Activated T-cell treated with anti-CD3 and anti-CD28 coated beads, Interleukin-2, amount 50 U/mL, for 48 hours (primary cell): ENCODE measurements at places on chromosomes 2 and 18.

DNA sequence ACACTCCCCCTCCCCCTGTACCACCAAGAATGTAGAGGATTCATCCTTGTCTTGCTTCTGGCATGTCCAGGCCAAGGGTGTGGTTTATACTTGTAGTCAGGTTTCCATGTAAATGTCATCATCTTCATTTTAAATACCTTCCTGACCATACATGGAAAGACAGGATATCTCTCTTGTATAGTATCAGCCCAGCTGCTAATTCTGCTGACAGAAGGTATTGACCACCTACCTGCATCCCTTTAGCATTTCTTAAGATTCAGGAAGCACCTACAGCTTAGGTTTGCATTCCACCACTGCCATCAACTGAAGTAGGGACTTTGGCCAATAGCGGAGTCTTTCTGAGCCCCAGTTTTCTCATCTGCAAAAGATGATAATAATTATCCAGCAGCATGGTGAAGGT lies 22.9 kb upstream of the FSHR start:
- no peak for DNase-seq

DNA sequence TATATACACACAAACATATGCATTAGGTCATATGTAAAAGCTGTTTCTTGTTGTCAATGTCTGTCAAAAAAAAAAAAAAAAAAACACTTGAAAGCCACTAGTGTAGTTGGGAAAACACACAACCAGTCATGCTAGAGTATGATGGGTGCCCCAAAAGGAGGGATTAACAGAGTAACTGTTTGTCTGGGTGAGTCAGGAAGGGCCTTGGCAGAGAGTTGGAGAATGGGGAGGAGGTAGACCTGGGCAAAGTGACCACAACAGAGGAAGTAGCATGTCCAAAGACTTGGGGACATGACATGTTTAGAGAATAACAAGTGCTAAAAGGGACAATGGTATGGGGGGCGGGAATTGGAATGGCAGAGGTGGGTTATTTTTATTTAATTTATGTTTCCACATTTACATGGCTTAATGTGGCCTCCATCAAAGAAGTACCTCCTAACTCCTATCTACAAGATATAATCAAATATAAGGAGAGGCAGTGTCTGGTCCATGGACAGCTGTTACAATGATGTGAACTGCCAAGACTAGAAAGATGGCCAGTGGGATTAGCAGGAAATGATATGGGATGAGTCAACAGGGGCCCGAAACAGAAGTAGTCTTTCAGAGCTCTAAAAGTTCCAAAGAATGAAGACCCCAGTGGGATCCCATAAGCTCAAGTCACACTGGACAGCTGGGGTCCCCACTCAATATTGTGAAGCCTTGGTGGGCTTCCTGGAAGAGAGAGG lies 99.9 kb upstream of the ZFP36L2 start:
- DNase-seq, result no peak

DNA sequence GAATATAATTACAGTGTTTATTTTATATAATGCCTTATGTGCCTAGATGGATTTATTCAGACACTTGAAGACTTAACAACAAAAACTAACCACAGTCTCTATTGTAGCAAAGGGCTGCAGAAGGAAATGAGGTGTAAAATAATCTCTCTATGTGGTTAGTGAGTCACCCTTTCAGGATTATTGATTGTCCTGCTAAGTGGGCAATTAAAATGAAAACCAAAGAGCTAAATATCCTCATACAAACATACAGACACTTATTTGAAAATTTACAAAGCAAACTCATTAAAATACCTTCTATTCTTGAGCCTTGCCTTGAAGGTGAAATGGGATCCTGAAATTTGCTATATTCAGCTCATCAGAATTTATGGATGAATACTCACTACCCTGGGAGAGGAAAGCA lies 27.7 kb upstream of the DCC start:
- no peak for DNase-seq

DNA sequence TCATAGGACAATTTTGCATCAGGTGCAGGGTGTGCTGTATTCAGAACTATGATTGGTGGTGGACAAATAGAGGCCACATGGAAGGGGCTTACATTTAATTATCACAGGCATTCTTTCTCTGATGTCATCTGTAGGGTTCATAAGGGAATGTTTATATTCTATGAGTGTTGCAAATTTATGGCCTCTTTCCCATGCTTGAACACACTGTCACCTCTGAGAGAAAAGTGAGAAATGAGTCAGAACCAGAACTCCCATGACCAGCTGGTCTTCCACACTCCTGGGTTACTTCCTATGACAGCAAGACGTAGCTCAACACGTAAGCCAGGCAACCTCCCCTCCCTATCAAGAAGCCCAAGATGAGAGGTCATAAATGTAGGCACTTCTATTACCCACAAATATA lies 310.8 kb downstream of the PIEZO2 start:
- no peak for DNase-seq

DNA sequence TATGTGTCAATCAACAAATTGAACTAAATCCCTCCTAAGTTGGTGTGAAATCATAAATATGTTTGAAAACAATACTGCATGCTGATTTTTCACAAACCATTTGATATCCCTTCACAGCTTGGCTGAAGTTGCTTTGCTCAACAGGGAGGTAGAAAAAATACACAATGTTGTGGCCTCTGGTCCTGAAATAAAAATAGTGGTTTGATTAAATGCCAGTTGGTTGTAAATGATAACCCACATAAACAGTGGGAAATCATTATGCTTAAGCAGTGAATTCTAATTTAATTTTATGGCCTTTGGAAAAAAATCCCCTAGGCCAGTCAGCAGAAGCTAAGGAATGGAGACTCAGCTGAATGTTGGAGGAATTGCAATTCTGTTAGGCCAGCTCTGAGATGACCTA lies 359.4 kb upstream of the CWC22 start:
- no peak for DNase-seq

- DNase-seq, result no peak
These were observed 61.6 kb downstream of the COL6A3 start for GRCh38 chr2:237352279-237352845.

DNA sequence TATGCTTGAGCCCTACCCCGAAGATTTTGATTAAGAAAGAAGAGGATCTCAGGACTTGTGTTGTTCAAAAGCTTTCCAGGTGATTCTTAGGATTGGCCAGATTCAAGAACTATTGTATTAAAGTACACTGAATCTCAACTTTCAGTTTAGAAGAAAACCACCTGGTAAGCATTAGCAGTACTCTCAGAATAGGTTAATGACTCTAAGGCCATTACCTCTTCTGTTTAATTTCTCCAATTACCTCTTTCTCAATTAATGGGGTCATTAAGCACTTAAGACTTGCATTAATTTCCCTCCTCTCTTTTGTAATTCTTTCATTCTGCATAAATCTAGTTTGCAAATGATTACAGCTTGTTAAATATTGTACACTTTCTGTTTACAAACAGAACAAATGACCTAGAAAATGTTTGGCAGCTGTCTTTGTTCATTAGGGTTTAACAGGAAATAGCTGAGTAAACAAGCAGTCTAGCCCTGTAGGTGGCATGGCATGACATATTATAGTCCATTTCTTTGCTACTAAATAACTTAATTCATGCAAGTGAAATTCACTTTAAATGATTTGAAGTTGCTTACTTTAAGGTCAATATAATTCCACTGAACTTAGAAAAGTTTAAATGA lies 20.4 kb upstream of the TDRD15 start:
- no peak for DNase-seq

DNA sequence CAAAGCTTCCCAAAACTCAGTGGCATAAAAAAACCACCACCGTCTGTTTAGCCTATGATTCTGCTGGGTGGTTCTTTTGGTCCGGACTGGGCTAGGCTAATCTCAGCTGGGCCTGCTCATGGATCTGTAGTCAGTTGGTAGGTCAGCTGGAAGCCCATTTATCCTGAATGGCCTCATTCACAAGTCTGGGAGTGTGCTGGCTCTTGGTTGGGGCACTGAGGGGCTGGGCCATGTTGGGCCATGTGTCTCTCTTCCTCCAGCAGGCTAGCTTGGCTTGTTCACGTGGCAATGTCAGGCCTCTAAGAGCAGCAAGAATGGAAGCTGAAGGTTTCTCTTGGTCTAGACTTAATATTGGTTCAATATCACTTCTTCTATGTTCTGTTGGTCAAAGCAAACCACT lies 95.7 kb upstream of the HS6ST1 start:
- DNase-seq, result no peak

DNA sequence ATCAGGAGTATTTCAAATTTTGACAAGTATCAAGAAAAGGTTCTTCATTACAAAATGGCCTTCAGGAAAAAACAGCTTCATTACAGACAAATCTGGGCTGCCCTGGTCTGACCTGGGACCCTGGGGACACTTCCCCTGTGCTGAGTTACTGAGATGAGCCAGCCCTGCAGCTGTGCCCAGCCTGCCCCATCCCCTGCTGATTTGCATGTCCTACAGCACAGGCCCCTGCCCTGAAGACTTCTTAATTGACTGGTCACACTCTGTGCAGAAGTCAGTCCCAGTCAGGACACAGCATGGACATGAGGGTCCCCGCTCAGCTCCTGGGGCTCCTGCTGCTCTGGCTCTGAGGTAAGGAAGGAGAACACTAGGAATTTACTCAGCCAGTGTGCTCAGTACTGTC lies 235.1 kb downstream of the ANKRD36B start:
- DNase-seq, result no peak

GRCh38 chr2:218999881-219000568 lies 6.8 kb upstream of the CRYBA2 start:
- DNase-seq, result no peak

DNA sequence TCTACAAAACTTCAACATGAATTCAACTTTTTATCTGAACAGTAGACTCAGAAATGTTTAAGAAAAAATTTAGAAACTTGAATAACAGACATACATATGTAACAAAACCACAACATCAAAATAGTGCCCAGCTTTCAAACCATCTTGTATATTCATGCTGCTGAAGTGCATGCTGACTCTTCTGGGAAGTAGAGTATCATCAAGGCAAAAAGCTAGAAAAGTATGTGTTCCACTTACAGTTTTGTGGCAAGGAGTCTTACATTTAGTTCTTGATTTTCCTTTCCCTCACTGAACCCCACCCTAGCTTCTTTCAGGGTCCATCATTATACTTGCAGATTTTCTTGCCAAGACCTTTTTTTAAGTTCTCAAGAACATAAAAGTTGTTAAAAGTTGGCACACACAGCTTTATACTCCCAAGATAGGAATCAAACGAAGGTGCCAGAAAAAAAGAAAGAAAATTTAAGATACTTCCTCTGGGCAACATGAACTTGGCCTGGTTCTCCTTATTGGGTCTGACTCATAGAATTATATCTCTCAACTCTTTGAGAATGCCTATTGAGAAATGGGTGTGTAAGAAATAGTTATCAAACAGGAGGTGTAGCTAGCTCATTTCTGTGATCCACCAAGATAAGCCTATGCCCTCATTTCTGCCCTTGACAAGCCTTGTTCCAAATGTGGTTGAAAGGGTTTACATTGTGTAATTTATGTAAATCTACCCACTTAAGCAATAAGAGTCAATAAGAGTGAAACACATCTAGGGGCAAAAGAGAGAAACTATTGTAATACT lies 667.6 kb upstream of the ACVR2A start:
- no peak for DNase-seq

- DNase-seq, result no peak
These were observed 135.4 kb downstream of the PHLPP1 start for GRCh38 chr18:62850619-62851306.

DNA sequence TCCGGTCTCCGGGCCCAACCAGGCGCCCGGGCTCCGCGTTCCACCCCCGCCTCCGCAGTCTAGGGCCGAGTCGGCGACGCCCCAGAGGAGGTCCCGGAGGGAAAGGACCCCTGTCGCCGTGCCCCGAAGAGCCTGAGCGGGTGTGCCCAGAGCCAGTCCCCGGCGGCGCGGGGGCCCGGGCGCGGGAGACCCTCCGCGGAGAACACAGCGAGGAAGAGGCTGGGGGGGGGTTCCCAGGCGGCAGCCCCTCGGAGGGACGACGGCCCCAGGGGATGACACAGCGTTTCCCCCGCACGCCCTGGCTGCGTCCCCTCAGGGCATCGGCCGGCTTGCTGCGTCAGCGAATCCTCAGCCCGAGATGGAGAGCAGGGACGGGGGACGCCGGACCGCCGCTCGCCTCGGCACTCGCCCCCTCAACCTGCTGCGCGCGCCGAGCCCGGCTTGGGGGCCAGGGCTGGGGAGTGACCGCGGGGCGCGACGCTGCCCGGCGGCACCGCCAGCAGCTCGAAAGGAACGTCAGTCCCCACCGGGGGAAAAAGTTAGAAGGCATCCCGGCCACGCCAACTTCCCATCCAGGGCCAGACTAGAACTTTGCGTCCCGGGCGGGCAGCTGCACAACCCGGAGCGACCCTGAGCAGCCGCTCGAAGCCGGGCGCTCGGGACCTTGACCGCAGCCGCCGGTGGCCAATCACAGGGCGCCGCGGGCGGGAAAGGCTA lies 711 bp downstream of the SFXN5 start:
- peak; percentile 68 for DNase-seq

DNA sequence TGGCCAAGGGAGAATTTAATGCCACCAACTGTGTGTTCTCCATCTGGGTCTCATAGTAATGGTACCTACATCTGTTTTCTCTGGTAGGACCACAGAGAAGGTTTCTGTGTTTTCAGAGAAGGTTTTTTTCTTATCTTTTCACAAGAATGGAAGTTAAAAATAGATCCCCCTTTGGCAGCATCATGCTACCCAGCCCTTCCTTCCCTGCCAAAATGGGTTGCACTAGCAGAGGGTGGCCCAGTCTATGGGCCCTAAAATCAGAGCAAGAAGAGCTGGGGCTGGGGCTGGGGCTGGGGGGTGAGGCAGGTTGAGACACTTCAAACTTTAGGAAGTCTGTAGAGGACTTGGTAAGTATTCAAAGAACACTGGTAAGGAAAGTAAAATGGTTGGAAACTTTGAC lies 44.8 kb upstream of the ZDBF2 start:
- no peak for DNase-seq

- DNase-seq, result no peak
These were observed 26.8 kb upstream of the NABP1 start for GRCh38 chr2:191650896-191651773.

GRCh38 chr2:15730545-15731212 lies 139.0 kb downstream of the DDX1 start:
- no peak for DNase-seq

GRCh38 chr18:45739268-45739667 lies 15.3 kb downstream of the SLC14A1 start:
- no peak for DNase-seq

- DNase-seq, result no peak
These were observed 188.9 kb downstream of the SH3BP4 start for GRCh38 chr2:235140801-235141081.

DNA sequence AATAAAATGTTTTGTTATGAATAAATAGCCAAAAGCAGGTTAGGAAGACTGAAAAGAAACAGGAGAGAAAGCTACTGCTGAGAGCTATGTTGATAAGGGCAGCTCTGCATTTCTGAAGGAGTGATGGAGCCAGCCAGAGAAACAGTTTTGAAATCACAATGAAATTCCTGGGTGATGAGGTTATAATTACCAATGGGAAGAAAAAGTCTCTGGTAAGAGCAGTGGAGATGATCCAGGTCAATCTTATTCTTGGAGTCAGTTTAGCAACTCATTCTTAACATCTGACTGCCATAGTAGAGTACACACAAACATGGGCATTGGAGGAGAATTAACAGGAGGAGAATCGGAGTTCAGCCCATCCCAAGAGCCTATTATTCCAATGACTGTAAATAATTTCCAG lies 2.4 kb downstream of the ALKAL2 start:
- DNase-seq, result no peak
